ENCODE measurements at places on chromosomes 16 and 17. TPM values are rescaled to one million over a fixed set of nuclear protein-coding genes. Genes with fewer than 3 reads are reported as not detected.

CD2BP2 gene
- 28.5 TPM for total RNA-seq

GRIN2A gene
- total RNA-seq = not detected

MMP15 gene
- total RNA-seq = 14.8 TPM

ADAP2 gene
- total RNA-seq = 0.60 TPM

CDH1 gene
- 0.28 TPM for total RNA-seq

CD300LB gene
- not detected for total RNA-seq

SUMO2 gene
- total RNA-seq = 79.5 TPM

C16orf92 gene
- total RNA-seq = not detected

HS3ST3A1 gene
- 36.3 TPM for total RNA-seq

PIRT gene
- not detected for total RNA-seq

COX6A2 gene
- not detected for total RNA-seq

TMC7 gene
- total RNA-seq = 0.69 TPM

ANKFN1 gene
- total RNA-seq = 0.14 TPM

MT4 gene
- not detected for total RNA-seq

EPN3 gene
- not detected for total RNA-seq
